HT1080 (cell line): ENCODE measurements at places on chromosomes 5 and 9.
A peak's percentile ranks its signal among the peaks of the same experiment; 100 is the strongest.

- no peak for DNase-seq
Observed at GRCh38 chr5:1884678-1885403, 2.1 kb upstream of the IRX4 start.

- DNase-seq = no peak
Observed at GRCh38 chr9:135811801-135812200, 95.5 kb downstream of the CAMSAP1 start.

DNA sequence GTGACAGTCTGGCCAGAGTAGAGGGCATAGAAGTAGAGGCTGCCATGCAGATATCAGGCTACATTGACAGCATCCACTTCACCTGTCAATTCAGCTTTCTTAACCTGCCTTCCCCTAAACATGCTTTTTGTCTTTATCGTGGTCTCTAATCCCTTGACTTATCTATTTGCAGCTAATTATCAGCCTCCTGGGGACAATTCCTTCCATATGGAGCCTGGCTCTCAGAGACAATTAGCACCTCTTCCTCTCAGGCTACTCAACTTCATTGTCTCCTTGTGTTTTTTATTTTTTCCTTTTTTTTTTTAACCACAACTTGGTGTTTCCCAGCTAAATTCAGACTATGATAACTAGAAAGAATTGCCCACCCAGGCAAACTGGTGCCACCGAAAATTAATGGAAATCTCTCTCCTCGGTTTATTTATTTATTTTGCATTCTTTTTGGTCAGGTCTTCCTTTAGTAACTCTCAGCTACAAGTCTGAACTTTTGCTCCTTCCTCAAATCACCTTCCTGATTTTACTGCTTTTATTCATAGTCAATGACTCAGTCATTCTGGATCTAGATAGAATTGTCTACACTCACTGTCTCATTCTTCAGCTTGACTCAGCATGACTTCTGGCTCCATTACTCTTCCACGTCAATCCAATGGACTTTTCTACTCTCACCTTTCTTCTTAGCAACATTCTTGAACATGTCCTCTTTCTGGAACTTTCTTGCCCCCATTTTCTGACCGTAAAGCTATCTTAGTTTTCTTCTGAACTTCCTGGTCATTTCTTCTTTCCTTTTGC is 63.0 kb upstream of the BASP1 start:
- peak; percentile 89 for DNase-seq

- no peak for DNase-seq
Observed at GRCh38 chr5:175896301-175897040, 25.1 kb downstream of the CPLX2 start.

- no peak for DNase-seq
Observed at GRCh38 chr5:176560364-176560763, 11.2 kb downstream of the CDHR2 start.

- no peak for DNase-seq
Observed at GRCh38 chr5:179187229-179187678, 127.1 kb downstream of the ZNF354C start.

GRCh38 chr5:116531635-116532034 is 43.0 kb downstream of the SEMA6A start:
- no peak for DNase-seq

- DNase-seq = no peak
Observed at GRCh38 chr9:129441852-129442251, 179.0 kb downstream of the C9orf50 start.

DNA sequence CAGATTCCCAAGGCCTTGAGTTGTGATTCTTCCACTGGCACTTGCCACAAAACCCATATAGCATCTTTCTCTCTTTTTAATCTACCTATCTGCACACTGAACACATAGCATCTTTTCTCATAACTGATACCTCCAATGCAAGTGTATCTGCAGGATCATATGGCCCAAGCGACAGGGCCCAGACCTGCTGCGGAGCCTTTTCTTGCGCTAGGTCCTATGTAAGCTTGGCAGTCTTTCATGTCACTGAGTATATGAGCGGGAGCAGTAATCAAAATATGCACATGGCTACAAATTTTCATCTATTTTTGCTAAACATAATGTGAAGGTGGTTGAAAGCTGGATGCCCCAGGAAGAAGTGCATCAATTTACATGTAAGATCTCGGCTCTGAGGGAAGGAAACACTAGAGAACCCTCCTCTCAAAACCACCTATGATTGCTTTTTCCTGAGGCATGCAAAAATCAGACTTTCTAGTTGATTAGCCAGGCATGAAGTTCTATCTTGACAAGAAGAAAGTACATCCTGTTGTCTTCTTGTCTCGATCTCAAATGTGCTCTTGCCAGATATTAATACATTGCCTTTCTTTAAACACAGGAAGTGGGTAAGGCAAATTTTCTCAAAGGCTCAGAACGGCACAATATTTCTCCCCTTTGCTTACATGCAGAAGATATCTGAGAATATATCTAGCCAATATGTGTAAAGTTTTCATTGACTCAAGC is 26.9 kb upstream of the CEMIP2 start:
- DNase-seq = no peak

DNA sequence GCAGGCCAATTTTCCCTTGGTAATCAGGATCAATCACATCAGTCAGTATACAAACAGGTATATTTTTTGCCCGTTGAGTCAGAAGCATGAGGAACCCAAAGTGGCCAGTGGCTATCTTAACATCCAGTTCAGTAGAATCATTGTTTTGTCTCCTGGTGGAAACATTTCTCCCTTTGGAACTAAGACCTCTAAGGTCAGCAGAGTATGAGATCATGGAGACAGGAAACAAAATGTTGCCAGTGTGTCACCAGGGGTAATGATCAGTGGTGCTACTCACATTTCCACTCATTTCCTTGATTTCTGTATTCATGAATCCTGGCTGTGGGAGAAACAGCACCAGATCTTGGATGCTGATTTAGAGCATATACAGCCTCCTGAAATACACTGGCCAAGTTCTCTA is 553.0 kb downstream of the CSNK1G3 start:
- peak; percentile 60 for DNase-seq

GRCh38 chr5:72938206-72938605 is 17.6 kb upstream of the FCHO2 start:
- DNase-seq = no peak

GRCh38 chr5:111743988-111744387 is 13.0 kb downstream of the NREP start:
- no peak for DNase-seq

DNA sequence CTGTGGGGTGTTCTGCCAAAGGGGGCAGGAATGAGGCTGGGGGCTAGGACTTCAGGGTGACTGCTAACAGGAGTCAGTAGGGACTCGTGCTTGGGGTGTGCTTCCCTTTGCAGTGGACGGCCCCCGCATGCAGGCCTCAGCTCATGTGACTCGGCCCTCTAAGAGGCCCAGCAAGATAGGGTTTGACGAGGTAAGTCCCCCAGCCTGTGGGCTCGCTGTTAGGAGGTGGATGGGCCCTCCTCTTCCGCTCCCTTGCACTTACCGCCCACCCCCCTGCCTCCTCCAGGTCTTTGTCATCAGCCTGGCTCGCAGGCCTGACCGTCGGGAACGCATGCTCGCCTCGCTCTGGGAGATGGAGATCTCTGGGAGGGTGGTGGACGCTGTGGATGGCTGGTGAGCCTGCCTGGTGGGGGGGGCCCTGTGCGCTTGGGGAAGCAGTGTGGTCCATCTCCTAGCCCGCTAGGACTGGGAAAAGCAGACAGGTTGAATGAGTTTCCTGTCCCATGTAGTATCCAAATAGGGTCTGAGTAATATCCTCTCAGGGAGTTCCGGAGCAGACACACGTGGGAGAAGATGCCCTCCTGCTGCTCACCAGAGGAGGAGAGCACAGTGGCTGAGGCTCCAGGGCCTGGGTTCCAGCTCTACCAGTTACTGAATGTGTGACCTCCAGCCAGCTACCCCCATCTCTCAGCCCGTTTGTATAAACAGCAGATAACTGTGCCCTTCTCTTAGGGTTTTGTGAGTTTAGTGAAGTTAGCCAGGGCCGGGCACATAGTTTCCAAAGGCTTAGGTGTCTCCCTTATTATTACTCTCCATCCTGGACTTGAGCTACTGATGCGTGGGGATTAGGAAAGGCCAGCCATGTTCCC is 8.2 kb downstream of the CERCAM start:
- DNase-seq = peak; percentile 88

- peak; percentile 22 for DNase-seq
Observed at GRCh38 chr5:73967347-73967746, 341.4 kb downstream of the ARHGEF28 start.

DNA sequence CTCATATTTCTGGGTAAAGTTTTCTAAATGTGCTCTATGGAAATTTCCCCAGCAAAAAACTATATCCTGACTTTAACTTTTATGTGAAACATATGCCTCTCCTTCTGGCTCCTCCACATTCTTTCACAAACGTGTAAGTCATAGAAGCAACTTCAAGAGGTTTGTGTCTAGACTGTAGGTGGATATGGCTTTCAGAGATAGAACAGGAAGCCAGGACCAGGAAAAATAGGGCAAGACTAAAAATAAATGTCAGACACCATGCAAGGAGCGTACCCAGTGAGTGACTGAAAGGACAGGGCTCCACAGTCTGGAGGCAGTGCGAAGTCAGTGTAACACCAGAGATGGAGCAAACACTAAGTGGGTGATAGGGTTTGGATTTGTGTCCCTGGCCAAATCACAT is 240.7 kb downstream of the COX7C start:
- DNase-seq = no peak

DNA sequence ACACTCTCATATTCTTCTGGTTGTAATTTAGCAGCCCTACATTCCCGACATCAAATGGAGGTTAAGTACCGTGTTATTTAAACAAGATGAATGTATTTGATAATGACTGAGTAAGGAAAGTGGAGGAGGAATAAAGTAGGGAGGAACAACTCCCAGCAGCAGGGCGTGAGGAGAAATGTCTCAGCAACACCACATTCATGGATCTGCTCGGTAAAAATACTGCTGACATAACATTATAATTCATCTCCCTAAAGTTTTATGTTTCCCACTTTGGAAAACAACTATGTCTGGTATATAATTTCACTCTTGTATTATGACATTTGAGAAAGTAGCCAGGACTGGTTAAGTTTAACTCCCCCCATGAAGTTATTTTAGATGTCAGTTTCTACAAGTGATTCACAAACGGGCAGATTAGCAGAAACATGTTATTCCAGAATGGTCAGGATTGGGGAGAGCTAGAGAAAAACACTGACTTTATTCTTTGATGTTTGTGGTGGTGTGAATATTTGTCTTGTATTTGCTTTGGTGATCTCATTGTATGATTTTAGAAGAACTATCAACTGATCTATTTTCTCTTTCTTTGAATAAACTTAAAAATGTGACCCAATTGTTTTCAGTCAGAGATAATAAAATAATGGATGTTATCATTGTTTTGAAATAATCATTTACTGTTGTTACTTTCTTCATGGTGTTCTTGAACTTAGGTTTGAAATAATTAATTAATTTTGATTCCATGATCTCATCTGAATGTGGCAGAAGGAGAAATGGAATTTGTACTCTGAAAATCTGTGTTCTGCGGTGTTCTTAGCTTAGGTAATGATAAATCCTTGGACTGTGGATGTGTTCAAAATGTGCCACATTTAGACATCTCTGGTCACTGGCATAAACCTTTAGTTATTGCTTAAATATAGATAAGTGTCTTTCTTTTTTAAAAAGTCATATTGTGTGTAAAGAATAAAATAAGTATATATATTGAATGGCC is 303.6 kb upstream of the ZNF608 start:
- no peak for DNase-seq

DNA sequence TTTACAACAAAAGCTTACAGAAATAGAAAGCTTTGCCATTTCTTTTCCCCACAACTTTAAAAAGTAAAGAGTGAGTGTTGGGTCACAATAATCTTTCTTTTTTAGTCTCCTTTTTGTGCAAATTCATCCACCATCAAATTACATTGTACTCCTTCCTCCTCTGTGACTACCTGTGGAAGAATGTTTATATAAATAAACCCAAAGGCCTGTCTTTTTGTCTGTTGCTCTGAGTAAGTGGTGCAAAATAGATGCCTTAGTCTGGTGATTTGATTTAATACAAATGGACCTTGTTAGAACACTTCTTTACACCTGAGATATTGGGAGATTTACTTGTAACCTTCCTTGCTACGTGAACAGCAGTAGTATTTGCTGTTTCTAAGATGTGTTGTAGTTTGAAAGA is 53.5 kb upstream of the TAF11L2 start:
- no peak for DNase-seq

- DNase-seq = peak; percentile 28
Observed at GRCh38 chr9:13721481-13722235, 442.2 kb upstream of the MPDZ start.

DNA sequence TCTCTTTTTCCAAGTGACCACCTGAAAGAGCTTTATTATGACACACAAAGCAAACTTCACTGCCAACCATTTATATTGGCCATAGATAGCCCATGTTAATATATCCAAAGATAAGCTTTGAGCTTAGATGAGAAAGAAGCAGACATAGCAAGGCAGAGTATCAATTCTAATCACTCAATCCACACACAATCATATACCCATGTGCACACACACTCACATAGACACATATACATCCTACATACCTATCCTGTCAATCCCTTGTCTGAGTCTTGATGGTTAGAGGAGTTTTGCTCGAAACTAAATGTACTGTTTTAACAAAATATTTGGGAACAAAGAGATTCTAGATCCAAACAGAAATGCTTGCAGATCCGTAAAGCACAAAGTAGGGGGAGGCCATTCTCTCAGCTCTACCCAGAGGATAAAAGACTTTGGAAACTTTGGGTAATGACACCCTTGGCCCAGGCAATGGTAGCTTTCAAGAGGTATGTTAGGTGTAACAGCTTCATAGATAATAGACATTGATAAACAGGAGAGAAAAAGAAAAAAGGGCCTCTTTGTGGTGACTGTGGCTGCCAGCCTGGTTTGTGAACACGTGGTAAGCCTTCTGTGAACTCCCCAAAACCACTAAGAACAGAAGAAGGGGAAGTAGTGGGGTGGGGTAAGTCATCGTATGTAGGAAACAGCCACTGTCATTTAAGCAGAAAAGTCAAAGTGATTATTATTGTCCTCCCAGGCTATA is 121.6 kb downstream of the TLR4 start:
- DNase-seq = no peak

GRCh38 chr5:62214701-62215100 is 91.3 kb upstream of the KIF2A start:
- DNase-seq = no peak

DNA sequence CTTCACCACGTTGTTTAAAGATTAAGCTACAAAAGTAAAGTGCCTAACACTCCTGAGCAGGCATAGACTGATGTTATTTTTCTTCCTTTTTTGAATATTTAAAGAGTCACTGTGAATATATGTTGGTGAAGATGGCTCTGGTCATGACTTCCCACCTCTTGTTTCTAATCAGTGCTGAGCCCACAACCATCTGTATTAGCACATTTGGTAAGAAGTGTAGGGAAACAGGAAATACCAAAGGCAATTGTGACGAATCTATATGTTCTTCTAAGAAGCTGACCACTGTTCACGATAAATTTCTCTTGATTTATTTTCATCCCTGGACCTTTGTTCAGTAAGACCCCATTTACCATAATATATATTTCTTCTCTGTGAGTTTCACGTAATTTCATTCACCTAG is 108.3 kb upstream of the PCA3 start:
- DNase-seq = no peak

GRCh38 chr5:32020271-32020670 is 153.8 kb downstream of the GOLPH3 start:
- no peak for DNase-seq
